NCI-H1092 (cell line): ENCODE measurements at places on chromosomes 5 and 9.

DNA sequence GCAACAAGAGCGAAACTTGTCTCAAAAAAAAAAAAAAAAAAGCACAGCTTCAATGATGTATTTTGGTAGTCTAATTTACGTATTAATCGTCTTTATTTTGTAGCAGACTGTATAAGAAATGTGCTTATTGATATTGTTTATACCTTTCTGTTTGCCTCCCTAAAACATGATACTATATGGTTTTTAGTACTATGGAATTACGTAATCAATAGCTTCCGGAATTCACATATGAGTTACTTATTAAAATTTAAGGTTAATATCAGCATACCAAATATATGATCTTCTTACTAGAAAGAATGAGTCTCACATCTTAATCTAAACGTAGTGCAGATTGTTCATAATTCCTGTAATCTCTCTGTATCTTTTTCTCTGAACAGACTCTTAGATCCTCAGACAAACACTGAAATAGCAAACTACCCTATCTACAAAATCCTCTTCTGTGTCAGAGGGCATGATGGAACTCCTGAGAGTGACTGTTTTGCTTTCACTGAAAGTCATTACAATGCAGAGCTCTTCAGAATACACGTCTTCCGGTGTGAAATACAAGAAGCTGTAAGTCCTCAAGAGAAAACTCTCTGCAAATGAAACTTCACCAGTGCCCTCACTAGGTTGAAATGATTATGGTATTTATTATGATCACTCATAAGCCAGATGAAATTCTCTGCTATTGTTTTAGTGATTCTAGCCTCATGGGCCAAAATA is 44.4 kb upstream of the GPR21 start:
- DNase-seq, result no peak

DNA sequence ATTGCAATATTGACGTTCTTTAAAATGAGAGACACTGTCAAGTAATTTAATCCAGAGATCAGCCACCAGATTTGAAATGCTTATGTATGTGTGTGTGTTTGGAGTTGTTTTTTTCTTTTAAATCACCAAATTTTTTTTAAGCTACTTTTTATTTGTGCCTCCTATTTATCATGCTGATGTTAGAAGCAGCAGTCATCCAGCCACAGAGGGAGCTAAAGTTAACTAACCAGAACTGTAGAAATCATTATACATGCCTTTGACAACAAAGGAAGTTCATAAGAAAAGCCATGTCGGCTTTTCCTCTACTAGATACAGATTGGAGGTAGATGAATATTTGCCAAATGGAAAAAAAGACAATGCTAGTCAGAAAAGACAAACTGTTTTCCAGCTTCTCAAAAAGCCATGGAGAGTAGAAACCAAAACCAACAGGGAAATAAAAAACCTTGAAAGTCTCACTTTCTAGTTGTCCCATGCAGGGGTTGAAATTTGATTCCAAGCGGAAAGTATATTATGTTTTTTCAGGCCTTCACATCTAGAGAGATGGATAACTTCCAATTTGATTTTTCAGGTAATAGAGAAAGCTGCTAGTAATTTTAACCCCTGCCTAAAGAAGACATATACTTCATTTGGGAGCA is 4.5 kb downstream of the PURA start:
- no peak for DNase-seq

- no peak for DNase-seq
Measured at GRCh38 chr5:133460172-133460758, 152.1 kb downstream of the FSTL4 start.

DNA sequence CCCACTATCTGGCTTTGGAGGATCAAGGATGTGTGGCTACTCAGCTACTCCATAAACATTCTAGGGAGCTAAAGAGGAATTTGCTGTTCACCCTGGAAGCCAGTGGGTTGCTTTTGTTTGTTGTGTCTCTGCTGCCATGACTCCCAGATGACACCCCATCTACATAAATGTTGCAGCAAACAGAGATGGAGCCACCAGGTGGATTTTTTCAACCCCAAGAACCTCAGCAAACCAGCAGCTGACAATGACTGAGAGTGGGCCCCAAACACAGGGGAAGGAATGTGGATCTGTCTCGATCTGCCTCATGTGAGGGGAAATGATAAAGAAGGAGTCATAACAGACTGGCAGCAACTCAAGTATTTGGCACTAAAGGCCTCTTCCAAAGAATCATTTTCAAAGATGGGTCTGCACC is 132.7 kb upstream of the TNC start:
- no peak for DNase-seq

DNA sequence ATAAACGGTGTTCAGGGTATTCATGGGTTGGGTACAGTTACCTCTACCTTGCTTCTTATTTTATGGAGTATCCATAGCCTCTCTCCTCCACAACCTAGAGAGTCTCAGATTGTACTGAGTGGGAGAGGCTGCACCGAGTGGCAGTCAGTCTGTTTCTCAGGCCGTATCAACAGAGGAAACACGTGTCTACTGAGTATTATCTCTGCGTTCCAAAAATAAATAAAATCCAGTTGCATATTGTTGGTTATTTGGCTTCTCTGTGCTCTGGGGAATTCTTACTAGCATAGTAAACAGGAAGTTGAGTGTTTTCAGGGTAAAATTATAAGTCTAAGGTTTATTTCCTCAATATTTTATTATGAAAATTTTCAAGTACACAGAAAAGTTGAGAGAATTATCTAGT is 231.0 kb downstream of the ARHGEF28 start:
- no peak for DNase-seq
